ENCODE measurements at places on chromosomes 1 and 21.

DNA sequence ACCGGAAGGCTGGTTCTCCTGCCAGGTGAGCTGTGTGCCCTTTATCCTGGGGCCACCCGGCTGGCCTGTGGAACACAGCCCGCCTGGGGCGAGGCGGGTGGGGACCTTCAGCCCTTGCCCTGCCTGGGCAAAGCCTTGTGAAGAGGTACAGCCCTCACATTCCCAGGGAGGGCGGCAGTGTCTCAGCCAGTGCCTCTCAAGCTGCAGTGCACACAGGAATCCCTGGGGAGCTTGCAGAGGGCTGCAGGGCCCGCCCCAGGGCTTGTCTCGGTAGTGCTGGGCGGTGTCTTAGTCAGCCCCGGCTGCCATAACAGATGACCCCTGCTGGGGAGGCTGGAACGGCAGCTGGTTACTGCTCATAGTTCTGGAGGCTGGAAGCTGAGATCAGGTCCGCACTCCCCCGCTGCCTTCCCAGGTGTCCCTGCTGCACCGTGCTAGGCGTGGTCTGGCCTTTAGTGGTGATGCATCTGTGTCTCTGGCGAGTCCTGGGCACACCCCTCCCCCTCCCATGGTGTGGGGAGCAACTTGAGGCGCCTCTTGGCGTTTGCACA lies 12.6 kb downstream of the DFFB start:
- no peak for DNase-seq

DNA sequence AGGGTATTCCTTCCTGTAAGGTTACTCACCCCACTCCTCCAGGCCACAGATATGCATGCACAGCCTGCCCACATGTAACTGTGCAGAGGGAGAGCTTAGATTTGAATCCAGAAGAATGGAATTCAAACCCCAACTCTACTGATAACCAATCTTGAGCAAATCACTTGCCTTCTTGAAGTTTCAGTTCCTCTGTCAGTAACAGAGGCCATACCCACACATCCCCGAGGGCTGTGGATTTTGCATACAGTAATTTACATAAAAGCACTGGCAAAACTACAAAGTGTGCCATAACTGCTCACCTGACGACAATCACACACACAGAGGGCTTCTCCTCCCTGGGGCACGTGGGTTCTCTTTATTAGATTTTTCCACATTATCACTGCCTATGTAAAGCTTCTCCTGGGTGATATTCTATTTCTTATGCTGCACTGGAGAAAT lies 18.6 kb downstream of the CD247 start:
- DNase-seq: no peak

DNA sequence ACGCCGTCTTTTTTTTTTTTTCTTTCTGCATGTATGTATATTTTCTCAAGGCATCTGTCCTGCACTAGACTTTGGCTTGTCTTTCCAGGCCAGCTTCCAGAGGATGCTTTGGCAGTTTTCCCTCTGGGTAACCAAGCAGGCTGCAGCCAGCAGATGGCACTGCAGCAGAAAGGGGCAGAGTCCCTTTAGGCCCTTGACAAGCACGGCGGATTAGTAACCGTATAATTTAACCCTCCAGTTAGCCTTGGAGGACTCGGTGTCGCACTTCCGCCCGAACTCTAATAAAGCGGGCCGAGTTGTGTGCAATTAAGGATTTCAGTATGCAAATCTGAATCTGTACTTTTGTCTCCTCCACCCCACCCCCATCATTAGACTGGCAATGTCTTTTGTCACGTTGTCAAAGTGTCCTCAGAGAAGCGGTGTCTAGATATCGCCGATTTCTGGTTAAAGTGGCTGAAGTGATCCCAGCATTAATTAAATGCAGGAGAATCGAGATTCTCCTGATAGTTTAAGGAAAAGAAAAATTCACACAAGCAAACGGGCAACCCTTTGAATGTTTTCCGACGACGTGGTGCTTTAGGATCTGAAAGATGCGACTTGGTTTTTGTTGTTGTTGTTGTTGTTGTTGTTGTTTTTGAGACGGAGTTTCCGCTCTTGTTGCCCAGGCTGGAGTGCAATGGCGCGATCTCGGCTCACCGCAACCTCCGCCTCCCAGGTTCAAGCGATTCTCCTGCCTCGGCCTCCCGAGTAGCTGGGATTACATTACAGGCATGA lies 1.1 kb upstream of the TMEM167B start:
- DNase-seq: no peak

- DNase-seq: no peak
Observed at GRCh38 chr1:212254853-212255363, 30.3 kb upstream of the PPP2R5A start.

GRCh38 chr21:43926196-43926595 lies 61.2 kb downstream of the AGPAT3 start:
- no peak for DNase-seq

DNA sequence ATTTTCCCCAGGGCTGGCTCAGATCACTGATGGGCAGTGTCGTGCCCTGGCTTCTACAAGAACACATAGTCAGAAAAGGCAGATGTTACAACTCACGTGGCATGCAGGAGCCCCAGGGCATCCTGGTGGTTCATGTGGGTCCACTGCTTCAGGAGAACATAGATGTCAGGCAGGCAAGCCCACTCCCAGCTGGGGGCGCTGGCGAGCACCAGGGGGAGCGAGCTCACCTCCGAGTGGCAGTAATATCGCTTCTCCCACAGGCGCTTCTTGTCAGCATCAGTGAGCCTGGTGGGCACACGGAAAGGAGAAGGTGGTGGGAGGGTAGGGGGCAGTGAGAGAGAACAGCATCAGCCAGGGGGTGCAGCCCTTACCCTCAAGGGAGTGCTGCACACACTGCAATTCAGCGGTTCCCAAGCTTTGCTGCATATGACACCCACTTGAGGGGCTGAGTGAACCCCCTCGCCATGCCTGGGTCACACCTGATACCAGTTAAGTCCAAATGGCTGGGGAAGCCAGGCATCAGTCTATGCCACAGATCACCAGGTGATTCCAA lies 34.3 kb upstream of the PPP1R15B start:
- no peak for DNase-seq

GRCh38 chr1:46179138-46180081 lies 3.1 kb upstream of the P3R3URF start:
- no peak for DNase-seq

GRCh38 chr1:200409203-200409760 lies 554 bp downstream of the ZNF281 start:
- no peak for DNase-seq

- no peak for DNase-seq
Observed at GRCh38 chr1:167893798-167894197, 20.1 kb downstream of the ADCY10 start.

- no peak for DNase-seq
Observed at GRCh38 chr1:39574646-39575045, 1.9 kb downstream of the PABPC4 start.

GRCh38 chr1:17094664-17095063 lies 24.6 kb downstream of the PADI2 start:
- no peak for DNase-seq

DNA sequence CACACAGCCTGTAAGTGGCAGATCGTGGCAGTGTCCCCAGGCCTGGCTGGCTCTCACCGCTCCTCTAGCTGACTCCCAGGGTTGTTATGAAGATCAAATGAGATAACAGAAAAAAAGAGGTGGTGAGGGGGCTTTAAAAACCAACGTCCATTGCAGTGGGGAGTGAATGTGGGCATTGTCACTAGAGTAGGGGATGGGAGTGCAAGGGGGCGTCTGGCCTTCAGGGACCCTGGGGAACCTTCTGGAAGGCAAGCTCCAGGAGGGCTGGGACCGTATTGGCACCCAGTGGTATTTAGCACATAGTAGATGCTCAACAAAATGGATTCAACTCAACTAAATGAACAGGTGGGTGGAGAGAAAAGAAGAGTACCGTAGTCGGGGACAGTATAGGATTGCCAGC lies 3.4 kb downstream of the PLA2G2D start:
- DNase-seq: no peak

- DNase-seq: no peak
Observed at GRCh38 chr1:7650801-7651200, 120.3 kb upstream of the VAMP3 start.

DNA sequence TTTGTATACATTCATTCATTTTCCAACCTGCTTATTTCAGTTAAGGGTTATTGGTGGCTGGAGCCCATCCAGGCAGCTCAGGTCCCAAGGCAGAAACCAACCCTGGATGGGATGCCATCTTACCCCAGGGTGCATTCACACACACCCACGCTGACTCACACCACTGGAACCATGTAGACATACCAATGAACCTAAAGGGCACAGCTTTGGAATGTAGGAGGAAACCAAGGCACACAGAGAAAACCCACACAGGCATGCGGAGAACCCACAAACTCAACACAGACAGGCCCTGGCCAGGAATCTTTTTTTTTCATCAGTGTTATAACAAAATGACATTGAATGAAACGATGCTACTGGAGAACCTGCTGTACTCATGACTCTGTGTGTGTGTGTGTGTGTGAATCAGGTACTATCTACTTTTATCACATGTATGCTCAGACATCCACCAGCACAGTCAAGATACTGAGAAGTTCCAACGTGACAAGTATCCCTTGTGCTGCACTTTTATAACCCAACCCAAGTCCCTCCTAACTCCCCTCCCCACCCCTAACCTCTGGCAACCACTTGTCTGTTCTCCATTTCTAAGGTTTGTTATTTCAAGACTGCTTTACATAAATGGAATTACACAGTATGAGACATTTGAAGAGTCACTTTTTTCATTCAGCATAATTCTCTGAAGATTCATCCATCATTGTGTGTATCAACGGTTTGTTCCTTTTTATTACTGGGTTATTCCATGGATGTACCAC lies 286.8 kb upstream of the PLD5 start:
- DNase-seq: no peak

- no peak for DNase-seq
Observed at GRCh38 chr1:174204697-174205308, 45.5 kb downstream of the RABGAP1L start.

- no peak for DNase-seq
Observed at GRCh38 chr1:15386164-15386749, 23.4 kb upstream of the EFHD2 start.

GRCh38 chr1:151993734-151994496 lies at the start of gene S100A10:
Gene S100A10 (minus strand): TSS chr1:151993859. CDS start chr1:151986230, 7,629 bp downstream.
- DNase-seq: no peak

DNA sequence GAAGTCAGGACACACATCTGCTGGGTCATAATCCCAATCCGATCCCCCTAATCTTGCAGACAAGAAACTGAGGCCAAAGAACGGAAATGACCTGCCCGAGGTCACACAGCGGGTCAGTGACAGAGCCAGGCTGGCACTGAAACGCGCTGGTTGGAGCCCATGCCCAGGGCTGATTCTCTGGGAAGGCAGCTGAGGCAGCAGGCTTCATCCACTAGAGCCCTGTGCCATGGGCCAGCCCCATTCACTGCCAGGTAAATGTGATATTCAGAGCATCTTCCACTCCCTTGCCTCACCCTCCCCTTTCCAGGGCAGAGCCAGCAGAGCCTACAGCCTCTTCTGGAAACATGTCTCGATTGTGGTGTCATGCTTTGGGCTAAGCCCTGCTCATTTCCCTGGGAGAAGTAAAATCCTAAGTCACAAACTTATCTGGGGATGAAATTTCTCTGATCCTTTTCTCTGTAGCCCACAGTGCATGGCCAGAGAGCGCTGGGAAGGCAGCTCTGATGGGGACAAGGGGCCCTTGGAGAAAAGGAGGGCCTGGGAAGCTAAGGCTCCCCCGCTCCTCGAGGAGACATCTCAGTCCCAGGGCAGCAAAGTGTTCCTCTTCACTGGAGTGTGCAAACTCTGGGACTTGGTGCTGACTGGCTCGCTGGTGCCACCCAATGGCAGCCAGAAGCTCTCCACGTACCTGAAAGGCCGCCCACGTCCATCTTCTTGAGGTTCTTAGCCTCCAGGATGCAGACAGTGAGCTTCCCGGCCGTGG lies 110.4 kb downstream of the SYT2 start:
- DNase-seq: no peak

DNA sequence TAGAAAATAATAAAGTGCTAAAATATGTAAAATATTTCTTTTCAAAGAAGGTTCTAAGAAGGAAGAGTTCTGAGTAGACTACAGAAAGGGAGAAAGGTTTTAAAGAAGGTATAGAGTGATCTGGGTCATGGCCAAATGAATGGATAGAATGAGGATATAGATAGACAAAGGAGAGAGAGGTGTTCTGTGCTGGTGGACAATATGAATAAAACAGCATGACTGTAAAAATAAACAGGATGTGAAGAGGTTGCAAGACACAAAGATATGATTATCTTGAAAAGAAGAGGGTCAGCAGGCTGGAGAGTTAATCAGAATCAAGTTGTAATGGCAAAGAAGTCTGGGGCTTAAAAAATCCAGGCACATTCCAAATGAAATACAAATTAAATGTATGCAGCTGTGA lies 86.7 kb upstream of the GNG4 start:
- no peak for DNase-seq

GRCh38 chr1:182698971-182699370 lies 14.6 kb upstream of the RGS8 start:
- no peak for DNase-seq

GRCh38 chr1:236288620-236288976 lies 6.8 kb upstream of the ERO1B start:
- no peak for DNase-seq

- no peak for DNase-seq
Observed at GRCh38 chr1:212007886-212008285, 27.5 kb downstream of the INTS7 start.

DNA sequence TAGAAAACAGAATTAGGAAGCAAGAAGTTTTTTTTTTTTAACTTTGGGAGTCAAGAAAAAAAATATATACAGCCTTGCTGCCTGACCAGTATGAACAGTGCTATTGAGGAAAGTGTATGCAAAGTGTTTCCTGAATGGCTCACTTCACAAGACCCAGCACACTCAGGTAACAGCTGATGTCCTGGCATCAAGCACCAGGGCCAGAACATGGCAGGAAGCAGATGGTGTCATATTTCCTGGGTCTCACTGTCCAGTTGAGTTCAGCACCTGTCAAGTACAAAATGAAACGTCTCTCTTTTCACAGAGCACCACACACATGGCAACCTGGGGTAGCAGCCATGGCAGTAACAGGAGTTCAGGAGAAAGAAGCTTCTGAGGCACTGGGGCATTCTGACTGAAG lies 372.3 kb downstream of the TTLL7 start:
- DNase-seq: no peak

GRCh38 chr1:100998426-100998825 lies 27.2 kb downstream of the DPH5 start:
- DNase-seq: no peak

DNA sequence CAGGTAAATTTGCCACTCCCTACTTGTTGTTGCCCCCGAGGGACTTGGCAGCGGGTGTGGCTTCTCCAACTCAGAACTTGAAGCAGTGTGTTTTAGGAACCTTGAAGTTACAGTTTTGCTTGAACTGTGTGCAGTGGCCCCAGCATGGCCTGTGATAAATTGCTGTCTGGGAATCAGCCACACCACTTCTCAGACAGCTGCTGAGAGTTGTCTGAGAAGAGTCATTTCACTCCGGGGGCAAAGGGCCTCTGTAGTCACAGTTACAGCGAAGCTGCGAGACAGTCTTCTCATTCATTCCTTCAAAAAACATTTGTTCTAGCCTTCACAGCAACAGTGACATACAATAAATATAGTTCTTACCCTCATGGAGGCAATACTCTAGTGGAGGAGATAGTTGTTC lies 70.3 kb downstream of the PROX1 start:
- no peak for DNase-seq

All from cortex of kidney (tissue), 1 donor.